ENCODE measurements at places on chromosomes 1 and 21.

- DNase-seq = peak; percentile 46
Measured at GRCh38 chr1:228166170-228166936, 749 bp downstream of the IBA57 start.

DNA sequence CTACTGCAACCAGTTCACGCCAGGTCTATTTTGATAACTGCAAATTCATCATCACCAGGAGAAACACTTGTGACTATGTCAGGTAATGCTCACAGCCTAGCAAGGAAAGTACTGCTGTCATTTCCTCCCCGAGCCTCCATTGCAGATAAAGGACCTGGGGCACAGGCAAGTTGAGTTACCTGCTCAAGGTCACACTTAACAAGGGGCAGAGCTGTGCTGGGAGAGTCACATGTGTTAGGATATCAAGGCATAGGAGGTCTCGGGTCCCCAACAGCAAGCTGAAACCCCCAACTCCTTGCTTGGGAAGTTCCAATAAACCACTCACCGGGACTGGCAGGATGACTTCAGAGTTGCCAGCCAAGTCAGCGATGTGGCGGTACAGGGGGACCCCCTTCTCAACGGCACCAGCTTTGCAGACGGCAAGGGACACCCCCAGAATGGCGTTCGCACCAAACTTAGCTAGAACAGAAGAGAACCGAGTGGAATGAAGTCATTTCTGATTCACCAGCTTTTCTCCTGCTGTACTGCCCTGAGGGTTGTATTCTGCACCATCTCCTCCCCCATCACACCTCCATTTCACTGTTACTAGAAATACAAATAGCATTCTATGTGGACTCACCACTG is 11.6 kb downstream of the ENO1 start:
- no peak for DNase-seq

DNA sequence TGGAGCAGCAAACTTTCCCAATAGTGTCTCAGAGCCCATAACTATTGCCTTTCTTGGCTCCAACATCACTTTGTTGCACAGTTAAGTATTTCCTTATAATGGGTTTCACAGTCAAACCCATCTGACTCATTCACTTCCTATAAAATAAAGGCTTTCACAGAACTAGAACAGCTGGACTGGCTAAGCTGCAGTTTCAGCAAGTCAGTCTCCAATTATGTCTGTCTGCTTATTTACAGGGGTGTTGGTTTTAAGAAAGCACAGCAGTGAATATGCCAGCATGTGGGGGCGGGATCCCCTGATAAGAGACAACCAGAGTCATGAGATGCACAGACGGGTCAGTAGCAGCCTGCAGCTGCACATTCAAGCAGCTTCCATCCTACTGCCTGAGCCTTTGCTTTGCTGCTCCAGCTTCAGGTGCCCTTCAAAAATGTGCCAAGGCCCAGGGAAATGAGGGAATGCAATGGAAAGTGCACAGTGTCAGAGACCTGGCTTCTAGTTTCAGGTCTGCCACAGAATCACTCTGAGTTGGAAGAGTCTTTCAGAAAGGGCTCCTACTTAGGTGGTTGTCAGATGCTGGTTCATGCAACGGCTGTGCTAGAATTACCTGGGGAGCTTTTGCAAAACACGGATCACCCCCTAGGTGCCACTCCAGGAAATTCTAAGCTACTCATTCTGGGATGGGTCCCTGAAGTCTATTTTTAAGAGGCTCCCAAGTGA is 24.8 kb downstream of the RNF19B start:
- no peak for DNase-seq

DNA sequence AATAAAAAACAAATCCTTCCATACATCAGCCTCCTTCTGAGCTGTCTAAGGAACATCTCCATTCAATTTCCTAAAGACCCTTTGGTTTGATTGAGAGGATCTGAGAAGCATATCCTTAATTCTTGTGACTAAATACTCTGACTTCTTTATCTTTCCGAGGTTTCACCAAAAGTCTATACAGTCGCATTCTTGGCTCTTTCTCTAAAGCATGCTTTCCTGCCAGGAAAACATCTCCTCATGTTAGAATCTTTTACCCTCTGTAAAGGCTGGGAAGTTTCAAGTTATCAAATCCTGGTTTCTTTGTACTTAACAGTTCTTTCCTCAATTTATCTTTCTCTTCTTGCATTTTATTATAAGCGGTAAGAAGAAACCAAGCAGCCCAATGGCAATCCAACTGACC is 630.4 kb downstream of the PTPRC start:
- DNase-seq = no peak

- no peak for DNase-seq
Measured at GRCh38 chr1:4164965-4165364, 264.9 kb upstream of the C1orf174 start.

DNA sequence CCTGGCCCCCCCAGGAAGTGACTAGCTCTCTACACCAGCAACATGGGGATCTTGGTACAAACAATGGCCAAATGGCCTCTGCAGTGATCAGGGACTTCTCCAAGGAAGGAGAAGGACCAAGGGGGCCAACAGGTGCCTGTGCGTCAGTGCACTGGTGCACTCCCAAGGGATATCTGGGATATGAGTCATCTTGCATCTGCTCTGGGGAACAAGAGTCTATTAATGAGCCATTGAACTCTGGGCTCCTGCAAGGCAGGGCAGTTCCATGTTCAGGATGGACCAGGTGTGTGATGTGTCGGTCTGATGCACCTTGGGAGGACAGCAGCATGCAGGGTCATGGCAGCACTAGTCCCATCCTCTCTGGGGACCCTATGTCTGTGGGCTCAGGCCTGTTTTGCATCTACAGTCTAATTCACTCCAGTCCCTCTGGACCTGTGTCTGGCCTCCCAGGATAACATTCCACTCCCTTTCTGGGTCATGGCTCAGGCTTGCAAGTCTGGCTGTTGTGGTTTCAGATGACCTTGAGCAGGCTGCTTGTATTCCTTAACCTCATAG is 125.3 kb downstream of the TRABD2B start:
- DNase-seq = no peak

- DNase-seq = no peak
Measured at GRCh38 chr1:84571150-84571535, 3.1 kb downstream of the CTBS start.

DNA sequence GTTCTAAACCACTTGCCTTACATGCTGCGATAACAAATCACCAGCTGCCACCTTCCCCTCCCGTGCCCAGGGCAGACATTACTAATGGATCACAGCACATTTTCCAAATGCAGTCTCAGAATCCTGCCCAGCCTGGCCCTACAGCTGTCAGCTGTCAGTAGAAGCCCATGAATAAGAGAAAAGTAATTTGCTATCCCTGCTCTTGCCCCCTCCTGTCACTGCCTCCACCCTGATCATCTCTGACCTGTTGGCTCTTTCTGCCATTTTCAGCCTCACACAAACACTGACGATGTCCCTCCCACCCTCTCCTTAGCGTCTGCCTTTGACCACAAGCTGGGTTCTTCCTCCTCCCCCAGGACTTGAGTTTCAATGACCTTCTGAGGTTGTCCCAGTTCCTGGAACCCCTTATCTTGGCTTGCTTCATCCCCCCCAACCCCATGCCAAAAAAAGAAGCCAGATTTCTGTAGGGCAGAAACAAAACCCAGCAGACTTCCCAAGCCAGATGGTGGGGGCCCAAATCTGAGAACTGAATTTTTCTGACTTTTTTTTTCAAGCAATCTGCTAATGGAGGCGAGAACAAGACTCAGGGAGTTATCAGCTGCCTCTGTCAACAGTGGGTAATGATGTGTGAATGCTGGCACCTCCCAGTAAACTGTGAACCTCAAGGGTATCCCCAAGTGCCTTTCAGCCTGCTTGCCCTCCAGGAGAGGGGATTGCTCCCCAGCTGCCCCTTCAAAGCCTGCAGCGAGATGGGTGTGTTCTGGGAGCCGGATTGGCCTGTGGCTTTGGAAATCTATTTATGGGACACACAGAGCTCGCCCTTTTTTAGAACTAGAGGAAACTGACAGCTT is 216.5 kb upstream of the VAMP3 start:
- DNase-seq = no peak

- peak; percentile 53 for DNase-seq
Measured at GRCh38 chr1:58781541-58782177, 2.2 kb downstream of the JUN start.

GRCh38 chr1:94825936-94826335 is 5.8 kb downstream of the SLC44A3 start:
- no peak for DNase-seq

- DNase-seq = no peak
Measured at GRCh38 chr1:218454700-218455282, 109.7 kb downstream of the TGFB2 start.

GRCh38 chr1:110548381-110548780 is 29.4 kb upstream of the KCNA10 start:
- DNase-seq = no peak

GRCh38 chr1:148355976-148356375 is 127.1 kb downstream of the PPIAL4G start:
- DNase-seq = no peak

- DNase-seq = no peak
Measured at GRCh38 chr1:16386454-16387113, 19.5 kb downstream of the SZRD1 start.

- no peak for DNase-seq
Measured at GRCh38 chr1:59532102-59532501, 235.2 kb downstream of the FGGY start.

DNA sequence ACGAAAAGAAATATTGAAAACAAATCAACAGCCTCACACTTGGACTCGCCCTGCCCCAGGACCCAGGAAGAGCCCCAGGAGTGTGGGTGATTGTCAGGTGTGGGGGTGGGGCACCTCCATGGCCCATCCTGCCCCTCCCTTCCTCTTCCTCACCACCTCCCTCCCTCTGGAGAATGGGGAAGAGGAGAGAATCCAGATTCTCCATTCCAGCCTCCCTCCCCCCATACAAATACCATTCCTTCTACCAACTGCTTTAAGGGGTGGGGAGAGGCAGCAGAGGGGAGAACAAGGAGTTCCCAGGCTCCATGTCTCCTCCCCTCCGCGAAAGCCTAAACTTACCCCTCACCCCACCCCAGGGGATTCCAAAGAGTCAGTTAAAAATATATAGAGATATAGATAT is 36.7 kb downstream of the MEF2D start:
- no peak for DNase-seq

DNA sequence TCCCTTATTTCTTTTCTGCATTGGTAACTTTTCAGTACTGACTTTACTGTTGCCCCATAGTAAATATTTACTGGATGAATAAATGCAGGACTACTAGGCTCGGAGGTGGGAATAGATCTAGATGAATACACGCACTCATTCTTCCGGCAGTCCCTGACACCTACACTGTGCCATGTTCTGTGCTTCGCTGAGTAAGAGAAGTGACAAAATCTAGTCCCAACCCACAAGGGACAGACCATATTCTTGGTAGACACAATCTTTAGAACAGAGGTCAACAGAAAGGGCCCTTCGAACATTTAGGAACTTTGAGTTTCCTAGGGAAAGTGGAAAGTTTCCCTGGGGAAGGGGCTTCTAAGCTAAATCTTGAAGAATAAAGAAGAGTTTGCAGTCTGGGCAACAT is 3.3 kb upstream of the CD52 start:
- DNase-seq = no peak

- DNase-seq = no peak
Measured at GRCh38 chr1:232036181-232036933, 409.8 kb downstream of the DISC1 start.

DNA sequence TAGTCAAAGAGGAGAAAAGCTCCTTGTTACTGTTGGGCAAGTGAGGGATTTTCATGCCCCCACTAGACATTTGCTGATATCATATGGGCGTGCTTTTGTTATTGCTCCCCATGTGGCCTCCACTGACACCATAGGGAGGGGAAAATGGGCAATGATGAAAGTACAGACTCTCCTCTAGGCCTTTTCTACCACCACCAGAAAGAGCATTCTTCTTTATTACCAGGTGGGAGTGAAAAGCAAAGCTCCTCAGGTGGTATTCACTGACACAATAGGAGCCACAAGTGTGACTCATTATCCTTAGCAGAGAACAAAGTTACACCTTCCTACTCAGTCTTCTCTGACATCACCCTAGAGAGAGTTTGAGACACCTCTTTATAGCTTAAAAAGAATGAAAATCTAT is 667.1 kb downstream of the LTN1 start:
- no peak for DNase-seq

- no peak for DNase-seq
Measured at GRCh38 chr1:201212461-201213055, 21.9 kb downstream of the IGFN1 start.

DNA sequence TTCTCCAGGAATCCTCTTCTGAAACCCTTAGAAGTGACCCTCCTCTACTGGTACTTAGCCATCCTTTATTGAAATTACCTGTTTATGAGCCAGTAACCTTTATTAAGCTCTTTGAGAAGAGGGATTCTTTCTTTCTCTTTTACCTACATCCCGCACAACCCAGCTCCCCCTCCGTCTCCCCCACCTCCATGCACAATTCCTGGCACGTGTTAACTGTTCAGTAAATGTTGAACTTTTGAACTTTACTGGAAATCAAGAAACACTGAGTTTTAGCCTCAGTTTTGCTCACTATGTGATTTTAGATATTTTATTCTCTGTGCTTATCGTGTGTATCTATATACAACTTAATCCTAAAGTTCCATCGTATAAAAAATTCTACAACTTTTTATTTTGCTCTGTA is 1.8 kb downstream of the TMED5 start:
- no peak for DNase-seq

DNA sequence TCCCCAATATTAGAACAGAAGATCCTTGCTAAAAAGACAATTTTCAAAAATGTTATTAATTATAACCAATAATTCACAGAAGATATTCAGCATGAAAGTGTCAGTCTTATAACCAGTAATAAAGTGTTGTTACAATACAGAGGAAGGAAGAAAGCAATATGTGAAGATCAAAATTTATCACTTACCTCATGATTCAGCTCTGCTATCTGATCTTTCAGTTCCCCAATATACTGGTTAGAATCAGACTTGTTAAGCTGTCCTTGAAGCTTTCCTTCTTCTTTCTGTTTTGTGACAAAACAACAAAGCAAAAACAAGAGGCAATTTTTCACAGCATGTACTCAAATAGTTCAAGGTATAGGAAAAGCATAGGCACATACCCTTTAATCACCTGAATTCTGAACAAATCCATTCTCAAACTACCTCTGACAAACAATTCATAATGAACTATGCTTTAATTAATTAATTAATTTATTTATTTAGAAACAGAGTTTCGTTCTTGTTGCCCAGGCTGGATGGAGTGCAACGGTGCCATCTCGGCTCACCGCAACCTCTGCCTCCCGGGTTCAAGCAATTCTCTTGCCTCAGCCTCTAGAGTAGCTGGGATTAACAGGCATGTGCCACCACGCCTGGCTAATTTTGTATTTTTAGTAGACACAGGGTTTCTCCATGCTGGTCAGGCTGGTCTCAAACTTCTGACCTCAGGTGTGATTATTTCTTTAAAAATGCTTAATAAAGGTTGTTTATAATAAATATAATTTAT is 76.9 kb upstream of the GFI1 start:
- DNase-seq = no peak

DNA sequence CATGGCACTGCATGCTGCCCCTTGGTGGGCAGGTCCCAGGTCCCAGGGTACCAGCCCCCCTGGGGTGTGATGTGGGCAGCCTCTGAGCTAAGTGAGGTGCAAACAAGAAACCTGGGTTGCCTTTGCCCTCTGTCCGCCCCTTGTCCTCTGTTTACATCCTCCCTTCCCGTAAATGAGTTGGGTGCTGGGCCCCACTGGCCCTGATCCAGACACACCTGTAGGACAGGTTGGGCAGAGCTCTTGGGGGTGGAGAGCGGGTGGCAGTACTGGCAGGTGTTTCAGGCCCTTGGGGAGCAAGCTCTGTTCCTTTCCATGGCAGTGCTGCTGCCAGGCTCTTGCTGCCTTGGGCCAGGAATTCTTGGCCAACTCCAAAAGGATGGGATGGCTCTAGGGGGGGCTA is 35.8 kb downstream of the ELF3 start:
- DNase-seq = peak; percentile 78

Measured in urinary bladder (tissue), 4 donors.